ENCODE measurements at places on chromosomes 16 and 17. TPM values are rescaled to one million over a fixed set of nuclear protein-coding genes. Genes with fewer than 3 reads are reported as not detected.

The GNAO1 gene
- total RNA-seq = not detected

The AKTIP gene
- total RNA-seq = 12.4 TPM

The BORCS6 gene
- total RNA-seq = 12.1 TPM

The LRRC75A gene
- total RNA-seq = 1.8 TPM

The OR4D1 gene
- total RNA-seq = not detected

The PRDM7 gene
- total RNA-seq = not detected

The ZNF668 gene
- 16.1 TPM for total RNA-seq
